Stimulated activated CD4-positive, alpha-beta T cell treated with anti-CD3 and anti-CD28 coated beads, TNF-alpha, amount 100 ng/mL, for 1 hour (primary cell): ENCODE measurements at places on chromosomes 5 and 9.

DNA sequence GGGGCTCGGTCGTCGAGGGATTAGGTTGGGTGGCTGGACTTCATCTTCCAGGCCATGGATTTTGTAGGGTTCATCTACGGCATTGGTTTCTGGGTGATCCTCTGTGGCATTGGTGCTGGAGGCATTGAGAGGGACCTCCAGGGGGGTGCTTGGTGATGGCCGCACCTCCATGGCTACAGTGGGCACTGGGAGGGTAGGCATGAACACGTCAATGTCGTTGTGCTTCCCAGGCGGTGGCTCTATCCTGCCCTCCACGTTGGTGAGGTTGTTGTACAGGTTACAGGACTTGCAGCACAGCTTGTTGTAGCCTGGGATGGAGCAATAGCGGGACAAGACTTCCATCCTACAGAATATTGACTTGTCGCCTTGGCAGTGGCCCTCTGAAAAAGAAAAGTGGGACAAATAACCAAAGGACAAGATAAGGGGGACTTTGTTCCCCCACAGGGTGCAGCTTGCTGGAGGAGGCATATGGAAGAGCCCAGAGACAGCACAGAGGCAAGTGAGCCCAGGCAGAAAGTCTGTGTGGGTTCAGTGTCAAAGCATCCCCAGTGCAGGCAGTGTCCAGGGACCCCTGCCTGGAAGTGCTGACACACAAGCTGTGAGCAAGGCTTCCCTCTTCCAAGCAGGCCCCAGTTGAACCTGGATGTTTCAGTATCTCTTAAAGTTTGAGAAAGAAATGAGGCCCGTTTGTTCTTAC, 53.9 kb downstream of the ZNF354C start:
- DNase-seq, result no peak

DNA sequence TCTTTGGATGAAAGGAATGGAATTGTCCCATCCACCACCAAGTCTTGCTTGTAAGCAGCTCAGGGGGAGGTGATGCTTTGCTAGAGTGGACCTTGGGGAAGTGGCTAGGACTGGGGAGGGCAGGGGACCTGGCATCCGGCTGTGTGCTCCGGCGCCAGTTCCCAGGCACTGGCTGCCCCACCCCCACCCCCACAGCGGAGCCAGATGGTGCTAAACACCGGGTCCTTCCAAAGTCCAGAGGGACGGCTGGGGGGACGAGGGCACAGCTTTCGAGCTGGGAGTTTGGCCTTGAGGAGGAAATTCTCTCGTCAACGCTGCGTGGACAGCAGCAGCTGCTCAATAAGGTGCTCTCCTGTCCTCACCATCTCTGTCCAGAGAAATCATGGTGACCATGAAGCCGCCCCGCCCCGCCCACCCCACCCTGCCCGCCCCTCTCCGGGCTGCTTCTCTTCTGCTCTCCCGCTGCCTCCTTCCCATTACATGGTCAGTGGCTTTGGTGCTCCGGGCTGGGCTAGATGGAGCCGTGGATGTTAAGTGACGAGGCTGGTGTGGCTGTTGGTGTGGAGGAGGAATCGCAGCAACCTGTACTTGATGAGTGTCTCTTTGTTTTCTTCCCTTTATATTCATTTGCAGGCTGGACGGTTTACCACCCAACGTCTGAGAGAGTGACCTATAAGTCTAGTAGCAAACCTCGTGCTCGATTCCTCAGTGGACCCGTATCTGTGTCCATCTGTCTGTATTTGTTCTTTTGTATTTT, 115.7 kb downstream of the WNK2 start:
- DNase-seq, result no peak

- no peak for DNase-seq
Measured at GRCh38 chr5:80093796-80094195, 58.6 kb downstream of the THBS4 start.

- no peak for DNase-seq
Measured at GRCh38 chr5:60010853-60011252, 117.3 kb upstream of the PDE4D start.

DNA sequence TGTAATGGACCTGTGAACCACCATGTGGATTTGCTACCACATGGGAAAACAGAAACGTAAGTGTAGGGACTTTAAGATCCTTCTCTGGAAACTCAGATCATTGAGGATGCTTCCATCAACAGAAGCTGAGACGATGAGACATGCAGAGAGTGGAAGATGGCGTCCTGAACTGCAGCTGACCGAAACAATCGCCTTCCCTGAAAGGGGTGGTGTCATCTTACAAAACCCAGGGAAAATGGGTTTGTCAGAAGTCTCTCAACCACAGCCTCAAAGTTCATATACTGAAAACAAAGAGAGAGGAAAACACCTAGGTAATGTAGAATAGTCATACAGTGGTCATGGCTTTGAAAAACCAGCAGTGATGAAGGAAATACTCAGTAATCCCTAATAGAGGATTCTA, 6.6 kb upstream of the PTPN3 start:
- no peak for DNase-seq

GRCh38 chr5:113022661-113023060, 46.1 kb downstream of the DCP2 start:
- no peak for DNase-seq

DNA sequence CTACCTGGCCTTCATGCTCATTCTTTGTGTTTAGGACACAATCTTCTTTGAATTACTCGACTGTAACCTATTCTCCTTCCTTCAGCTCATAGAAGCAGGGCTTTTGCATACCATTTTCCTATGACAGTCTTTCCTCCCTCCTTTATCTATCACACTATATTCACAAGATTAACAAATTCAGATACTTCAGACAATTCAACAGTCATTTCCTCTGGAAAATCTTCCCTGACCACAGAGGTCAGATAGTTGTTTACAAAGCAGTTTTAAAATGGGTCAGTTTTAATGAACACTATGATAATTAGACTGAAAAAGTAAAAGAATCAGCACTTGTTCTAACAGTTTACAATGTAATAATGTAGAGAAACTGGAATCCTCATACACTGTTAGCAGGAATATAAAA, 4.3 kb downstream of the CAAP1 start:
- no peak for DNase-seq

- DNase-seq, result no peak
Measured at GRCh38 chr9:93829271-93830011, 125.7 kb downstream of the BARX1 start.

GRCh38 chr9:3118081-3118480, 274.2 kb upstream of the PUM3 start:
- no peak for DNase-seq

- DNase-seq, result no peak
Measured at GRCh38 chr5:33685873-33686755, 205.7 kb downstream of the ADAMTS12 start.

GRCh38 chr9:130732136-130732535, 38.6 kb downstream of the EXOSC2 start:
- no peak for DNase-seq

GRCh38 chr5:132785365-132785764, 8.3 kb upstream of the SEPTIN8 start:
- DNase-seq, result no peak

DNA sequence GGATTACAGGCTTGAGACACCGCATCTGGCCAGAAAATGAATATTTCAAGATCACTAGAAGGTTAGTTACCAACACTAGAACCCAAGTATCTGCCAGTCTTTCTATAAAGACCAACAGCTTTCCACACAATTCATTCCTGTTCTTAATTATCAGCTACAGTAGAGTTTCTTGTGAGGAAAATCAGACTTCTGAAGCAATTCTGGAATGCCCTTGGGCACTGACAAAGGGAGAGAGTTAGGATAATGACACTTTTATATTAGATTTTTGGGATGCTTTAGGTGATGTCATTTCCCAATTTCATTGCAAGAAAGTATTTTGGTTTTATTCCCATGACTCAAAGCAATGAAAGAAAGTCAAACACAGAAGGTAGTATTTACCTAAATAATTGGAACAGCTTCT, 497.0 kb upstream of the TUSC1 start:
- DNase-seq, result no peak

DNA sequence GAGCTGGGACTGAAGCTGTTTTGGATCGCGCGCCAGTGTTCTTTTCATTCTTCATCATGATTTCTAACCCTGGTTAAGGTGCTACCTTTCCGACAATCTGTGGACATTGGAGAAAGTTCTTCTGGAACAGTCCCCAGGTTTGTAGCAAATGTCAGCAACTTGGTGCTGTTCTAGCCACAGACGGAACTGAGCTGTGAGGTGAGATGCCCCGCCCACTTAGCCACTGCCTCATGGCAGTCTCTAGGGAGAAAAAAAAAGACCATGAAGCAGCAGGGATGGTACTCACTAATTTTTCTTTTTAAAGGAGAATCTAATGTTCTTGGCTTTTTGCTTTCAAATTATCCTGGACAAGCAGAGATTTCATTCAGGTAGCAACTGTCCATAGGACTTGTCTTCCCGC, 72.1 kb upstream of the STK32A start:
- DNase-seq, result no peak

DNA sequence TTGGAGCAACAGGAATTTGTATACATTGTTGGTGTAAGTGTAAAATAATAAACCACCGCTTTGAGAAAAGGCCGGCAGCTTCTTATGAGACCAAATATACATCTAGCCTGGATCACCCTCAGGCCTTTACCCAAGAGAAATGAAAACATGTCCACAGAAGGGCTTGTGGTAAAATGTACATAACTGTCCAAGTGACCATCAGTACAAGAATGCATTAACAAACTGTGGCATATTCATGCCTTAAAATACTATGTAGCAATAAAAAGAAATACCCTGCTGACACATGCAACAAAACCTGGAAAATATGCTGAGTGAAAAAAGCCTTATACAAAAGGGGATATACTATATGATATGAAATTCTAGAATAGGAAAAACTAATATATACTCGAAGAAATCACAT, 311.9 kb upstream of the TRPC7 start:
- no peak for DNase-seq

DNA sequence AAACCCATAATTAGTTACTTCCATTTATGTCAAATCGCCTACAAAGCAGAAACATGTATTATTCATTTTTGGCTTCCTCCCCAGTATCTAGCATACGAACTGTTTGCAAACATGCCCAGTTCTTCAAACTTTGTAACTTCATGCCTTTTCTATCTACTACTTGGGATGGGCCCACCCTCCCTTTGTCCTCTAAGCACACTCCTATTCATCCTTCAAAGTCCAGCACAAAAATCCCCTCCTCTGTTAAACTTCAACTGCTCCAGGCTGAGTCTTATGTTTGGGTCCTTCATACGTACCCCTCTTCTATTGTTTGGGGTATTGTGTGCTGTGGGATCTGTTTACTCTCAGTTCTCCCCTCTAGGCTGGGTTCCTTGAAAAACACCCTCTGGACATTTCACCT, 55.5 kb downstream of the KCNIP1 start:
- no peak for DNase-seq

DNA sequence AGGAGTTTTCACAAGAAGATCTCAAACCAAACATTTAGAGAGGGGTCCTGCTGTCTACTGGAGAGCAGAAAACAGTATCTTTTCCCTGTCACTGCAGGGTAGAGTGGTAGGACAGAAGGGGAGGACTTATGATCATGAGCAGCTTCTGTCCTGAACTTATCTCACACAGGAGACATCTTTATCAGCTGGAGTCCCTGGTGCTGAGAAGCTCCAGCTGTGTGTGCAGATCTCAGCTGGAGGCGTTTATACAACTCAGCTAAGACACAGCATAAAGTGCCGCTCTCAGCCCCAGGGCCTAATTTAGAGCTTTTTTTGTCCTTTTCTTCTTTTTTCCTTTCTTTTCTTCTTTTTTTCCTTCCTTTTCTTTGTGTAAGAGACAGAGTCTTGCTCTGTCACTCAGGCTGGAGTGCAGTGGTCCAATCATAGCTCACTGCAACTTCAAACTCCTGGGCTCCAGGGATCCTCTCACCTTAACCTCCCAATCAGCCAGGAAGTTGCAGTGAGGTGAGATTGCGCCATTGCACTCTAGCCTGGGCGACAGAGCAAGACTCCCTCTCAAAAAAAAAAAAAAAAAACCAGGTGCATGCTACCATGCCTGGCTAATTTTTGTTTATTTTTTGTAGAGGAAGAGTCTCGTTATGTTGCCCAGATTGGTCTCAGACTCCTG, 31.9 kb downstream of the CCDC125 start:
- no peak for DNase-seq

DNA sequence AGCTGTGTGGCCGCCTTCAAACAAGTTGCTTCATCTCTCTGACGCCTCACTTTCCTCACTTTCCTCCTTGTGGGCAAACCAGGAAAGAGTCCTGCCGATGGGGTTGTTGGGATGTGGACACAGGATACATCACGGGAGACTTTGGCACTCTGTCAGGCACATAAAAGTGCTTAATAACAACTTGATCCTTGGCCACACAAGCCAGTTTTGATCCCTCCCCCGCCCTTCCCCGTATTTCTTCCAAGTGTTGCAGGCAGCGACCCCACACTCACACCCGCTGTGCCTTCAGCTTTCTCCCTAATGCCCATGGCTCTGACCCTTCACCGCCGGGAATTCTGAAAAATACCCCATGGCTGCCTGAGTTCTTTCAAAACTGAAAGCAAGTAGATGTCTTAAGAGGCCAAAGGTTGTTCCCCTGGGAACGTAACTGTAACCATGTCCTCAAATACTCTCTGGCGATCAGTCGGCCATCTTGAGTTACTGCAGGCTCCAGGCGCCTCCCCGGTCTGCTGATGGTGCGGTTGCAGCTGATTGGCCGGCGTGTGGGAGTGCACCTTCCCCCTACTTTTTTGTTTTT, 59.8 kb downstream of the ARHGEF37 start:
- DNase-seq, result no peak

DNA sequence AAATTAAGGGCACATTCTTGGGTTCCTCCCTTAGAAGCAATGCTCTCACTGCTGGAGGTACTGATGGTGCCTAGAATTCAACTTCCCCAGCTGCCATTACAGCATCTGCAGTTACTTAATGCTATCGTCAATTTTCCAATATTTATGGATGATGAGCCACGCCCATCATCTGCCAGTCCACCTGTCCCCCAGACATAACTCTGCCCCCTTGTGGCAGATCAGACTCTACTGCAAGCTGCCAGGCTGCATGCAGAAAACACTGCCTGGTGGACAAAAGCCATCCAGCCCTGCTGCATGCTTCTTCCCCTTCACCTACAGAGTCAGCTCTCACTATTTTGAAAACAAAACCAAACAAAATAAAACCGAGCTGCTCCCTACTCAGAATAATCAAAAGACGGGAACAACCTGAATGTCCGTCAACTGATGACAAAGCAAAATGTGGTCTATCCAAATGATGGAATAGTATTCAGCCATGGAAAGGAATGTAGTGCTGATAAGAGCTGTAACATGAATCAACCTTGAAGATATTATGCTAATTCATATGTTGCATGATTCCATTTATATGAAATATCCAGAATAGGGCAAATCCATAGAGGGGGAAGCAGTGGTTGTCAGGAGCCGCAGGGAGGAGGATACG, 66.4 kb downstream of the RETREG1 start:
- DNase-seq, result no peak

GRCh38 chr9:128906741-128907140, 14.0 kb upstream of the PHYHD1 start:
- DNase-seq, result no peak

GRCh38 chr5:97355775-97356174, 172.7 kb upstream of the RIOK2 start:
- no peak for DNase-seq

GRCh38 chr5:93277051-93277450, 304.0 kb downstream of the NR2F1-AS1 start:
- no peak for DNase-seq
